Spinal cord (tissue), 10 donors: ENCODE measurements at places on chromosomes 2 and 18. TPM values are rescaled to one million over a fixed set of nuclear protein-coding genes. Genes with fewer than 3 reads are reported as not detected.

PAX3 gene
- 11.6 TPM for total RNA-seq

GRCh38 chr18:69934601-69935265 lies 12.9 kb downstream of the CD226 start:
- DNase-seq = no peak
- H3K4me1 ChIP-seq = no peaks in the 10 kb centered on the region
- no peaks in the 10 kb centered on the region for H3K27me3 ChIP-seq
- no peak overlapping the region for H3K4me3 ChIP-seq
- no peak overlapping the region for H3K27ac ChIP-seq

PFN4 gene
- 4.5 TPM for total RNA-seq

FOXD4L1 gene
- total RNA-seq = 0.10 TPM

GRCh38 chr2:191926671-191927070 lies 79.8 kb upstream of the CAVIN2 start:
- H3K4me3 ChIP-seq = no peak overlapping the region
- DNase-seq = no peak
- no peaks in the 10 kb centered on the region for H3K36me3 ChIP-seq
- H3K27me3 ChIP-seq = no peaks in the 10 kb centered on the region

GRCh38 chr2:16475586-16475985 lies 190.0 kb downstream of the CYRIA start:
- H3K27me3 ChIP-seq = no peaks in the 10 kb centered on the region
- no peaks in the 10 kb centered on the region for H3K36me3 ChIP-seq
- H3K27ac ChIP-seq = no peak overlapping the region
- H3K4me1 ChIP-seq = no peaks in the 10 kb centered on the region
- no peak overlapping the region for H3K4me3 ChIP-seq
- DNase-seq = no peak

DUSP11 gene
- total RNA-seq = 24.5 TPM

ELP2 gene
- 167 TPM for total RNA-seq

DNA sequence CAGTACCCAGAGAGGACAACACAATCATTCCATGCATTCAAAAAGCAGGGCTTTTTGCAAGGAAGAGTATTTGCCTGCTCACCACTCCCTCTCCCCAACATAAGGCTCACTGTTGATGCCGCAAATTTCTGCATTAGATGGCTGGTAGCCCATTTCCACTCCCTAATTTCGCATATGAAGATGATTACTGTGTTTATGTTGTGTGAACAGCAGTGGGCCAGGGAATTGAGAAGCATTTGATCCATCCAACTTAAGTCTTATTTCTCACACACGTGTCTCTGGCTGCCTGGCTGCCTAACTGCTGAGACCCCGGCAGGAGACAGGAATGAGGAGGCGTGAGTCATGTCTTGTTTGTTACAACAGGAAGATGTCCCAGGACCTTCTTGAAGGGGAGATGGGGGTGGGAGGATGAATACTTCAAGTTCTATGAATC lies 294.1 kb downstream of the ALK start:
- H3K4me1 ChIP-seq = peaks cover 5% of the 10 kb centered on the region
- no peak overlapping the region for H3K4me3 ChIP-seq
- no peak overlapping the region for H3K27ac ChIP-seq

- H3K27ac ChIP-seq = no peak overlapping the region
- no peaks in the 10 kb centered on the region for H3K4me1 ChIP-seq
- no peak overlapping the region for H3K4me3 ChIP-seq
- no peaks in the 10 kb centered on the region for H3K36me3 ChIP-seq
- DNase-seq = peak; percentile 25
These were observed 56.7 kb downstream of the ABCB11 start for GRCh38 chr2:168974428-168974827.

GRCh38 chr2:71922499-71923142 lies 225.0 kb downstream of the CYP26B1 start:
- no peak overlapping the region for H3K4me3 ChIP-seq
- no peaks in the 10 kb centered on the region for H3K4me1 ChIP-seq
- no peak for DNase-seq

TFPI gene
- 94.6 TPM for total RNA-seq

GRCh38 chr2:32732912-32733472 lies 105.1 kb downstream of the TTC27 start:
- no peaks in the 10 kb centered on the region for H3K36me3 ChIP-seq
- H3K4me3 ChIP-seq = no peak overlapping the region
- H3K4me1 ChIP-seq = no peaks in the 10 kb centered on the region
- H3K27me3 ChIP-seq = no peaks in the 10 kb centered on the region
- no peak overlapping the region for H3K27ac ChIP-seq

FBXO41 gene
- total RNA-seq = 8.1 TPM

- H3K27me3 ChIP-seq = no peaks in the 10 kb centered on the region
- H3K27ac ChIP-seq = no peak overlapping the region
- no peak overlapping the region for H3K4me3 ChIP-seq
These were observed 601.8 kb downstream of the LRP1B start for GRCh38 chr2:141528990-141529389.

- H3K36me3 ChIP-seq = no peaks in the 10 kb centered on the region
- no peak overlapping the region for H3K4me3 ChIP-seq
- H3K27me3 ChIP-seq = no peaks in the 10 kb centered on the region
- no peak for DNase-seq
These were observed 188.2 kb downstream of the MTX2 start for GRCh38 chr2:176457481-176457880.
